ENCODE measurements at places on chromosomes 4 and X. TPM values are rescaled to one million over a fixed set of nuclear protein-coding genes. Genes with fewer than 3 reads are reported as not detected.
A peak's percentile ranks its signal among the peaks of the same experiment; 100 is the strongest.

DNA sequence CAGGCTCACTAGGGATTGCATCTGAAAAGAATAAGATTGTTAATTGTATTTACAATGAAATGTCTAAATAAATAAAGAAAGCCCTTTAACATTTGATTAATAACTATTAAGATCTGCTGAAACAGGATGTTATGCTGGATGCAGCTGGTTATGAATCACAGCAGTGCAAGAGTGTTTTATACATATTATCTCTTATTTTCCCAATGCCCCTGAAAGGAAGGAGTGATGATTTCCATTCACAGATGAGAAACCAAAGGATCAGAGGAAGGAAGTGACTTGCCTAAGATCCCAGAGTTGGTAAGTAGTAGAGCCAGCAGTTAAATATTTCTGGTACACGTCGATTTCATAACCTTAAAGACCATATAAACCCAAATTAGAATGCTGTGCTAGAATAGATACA lies 76.3 kb upstream of the ARHGAP36 start:
- DNase-seq, result no peak

DNA sequence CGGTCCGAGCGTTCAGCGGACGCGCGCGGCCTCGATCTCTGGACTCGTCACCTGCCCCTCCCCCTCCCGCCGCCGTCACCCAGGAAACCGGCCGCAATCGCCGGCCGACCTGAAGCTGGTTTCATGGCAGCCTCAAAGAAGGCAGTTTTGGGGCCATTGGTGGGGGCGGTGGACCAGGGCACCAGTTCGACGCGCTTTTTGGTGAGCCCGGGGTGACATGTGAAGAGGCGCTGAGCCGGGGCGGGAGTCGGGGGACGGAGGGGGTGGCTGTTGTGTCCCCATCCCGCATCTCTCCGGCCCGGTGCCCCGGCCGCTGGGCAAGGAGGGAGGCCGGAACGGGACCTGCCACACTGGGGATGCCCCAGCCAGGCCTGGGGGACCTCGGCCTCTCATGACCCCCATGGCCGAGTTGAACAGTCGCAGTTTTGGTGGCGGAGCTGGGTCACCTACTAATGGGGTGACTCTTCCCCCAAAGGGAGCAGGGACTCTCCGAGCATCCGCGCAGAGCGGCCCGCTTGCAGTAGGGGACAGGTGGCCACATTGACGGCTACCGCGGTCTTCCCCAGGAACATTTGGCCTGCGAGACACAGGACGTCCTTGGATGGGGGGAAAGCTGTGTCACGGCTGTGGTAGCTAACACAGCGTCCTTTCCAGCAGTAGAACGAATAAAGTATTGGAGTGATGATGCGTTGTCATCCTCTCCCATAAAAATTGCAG lies at the start of gene GK:
GK (plus strand) TSS at position 9 of the 717 bp plus-strand sequence; CDS start at position 124, 115 bp downstream.
- DNase-seq, result no peak

DNA sequence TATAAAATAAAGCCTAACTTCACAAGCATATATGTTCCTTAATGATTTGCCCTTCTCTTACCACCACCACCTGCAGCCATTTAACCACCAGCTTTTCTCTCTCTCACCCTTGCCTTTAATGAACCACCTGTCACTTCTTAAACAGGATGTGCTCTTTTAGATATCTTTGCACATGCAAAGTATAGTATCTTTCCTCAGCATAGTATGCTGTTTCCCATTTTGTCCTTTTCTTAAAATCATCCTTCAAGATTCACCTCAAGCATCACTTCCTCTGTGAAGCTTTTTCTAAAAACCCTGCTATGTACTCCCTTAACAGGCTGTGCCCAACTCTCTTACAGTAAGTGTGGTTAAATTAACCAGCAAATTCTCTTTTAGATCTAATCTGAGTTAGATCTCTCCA lies 8.2 kb upstream of the CNOT6L start:
- DNase-seq, result no peak

- no peak for DNase-seq
Observed at GRCh38 chrX:87376896-87377295, 140.7 kb upstream of the KLHL4 start.

GRCh38 chrX:103776546-103776945 lies at the start of gene PLP1:
Gene PLP1, plus strand, starts transcription at chrX:103776840. Its CDS starts 156 bp downstream, at chrX:103776996.
- DNase-seq, result no peak

GRCh38 chr4:111937368-111937767 lies 207.9 kb upstream of the FAM241A start:
- DNase-seq, result no peak

ADH1C gene
- not detected for total RNA-seq

- no peak for DNase-seq
Observed at GRCh38 chrX:115367951-115368350, 78.4 kb downstream of the LUZP4 start.

CXCL13 gene
- total RNA-seq, result not detected

CFP gene
- 1.9 TPM for total RNA-seq

RPL9 gene
- total RNA-seq, result 1,814 TPM

DNA sequence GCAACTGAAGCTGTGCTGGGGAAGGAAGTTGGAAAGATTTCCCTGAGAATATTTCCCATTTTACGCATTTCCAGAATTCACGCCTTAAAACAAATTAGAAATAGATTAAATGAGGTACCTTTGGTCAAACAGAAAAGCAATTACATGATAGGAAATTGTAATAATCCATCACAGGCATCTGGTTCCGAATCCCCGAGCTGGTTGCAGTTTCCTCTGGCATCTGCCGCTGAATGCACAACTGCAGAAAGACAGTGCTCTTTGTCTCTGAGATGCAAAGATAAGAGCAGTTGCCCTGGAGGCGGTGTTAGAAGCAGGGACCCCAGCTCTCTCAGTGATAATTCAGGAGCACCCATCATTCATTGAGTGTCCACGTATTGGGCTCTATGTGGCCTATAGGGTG lies 224.4 kb downstream of the LDB2 start:
- DNase-seq, result no peak

- DNase-seq, result peak; percentile 50
Observed at GRCh38 chrX:12999422-12999821, 24.5 kb downstream of the TMSB4X start.

TLR3 gene
- not detected for total RNA-seq

DNA sequence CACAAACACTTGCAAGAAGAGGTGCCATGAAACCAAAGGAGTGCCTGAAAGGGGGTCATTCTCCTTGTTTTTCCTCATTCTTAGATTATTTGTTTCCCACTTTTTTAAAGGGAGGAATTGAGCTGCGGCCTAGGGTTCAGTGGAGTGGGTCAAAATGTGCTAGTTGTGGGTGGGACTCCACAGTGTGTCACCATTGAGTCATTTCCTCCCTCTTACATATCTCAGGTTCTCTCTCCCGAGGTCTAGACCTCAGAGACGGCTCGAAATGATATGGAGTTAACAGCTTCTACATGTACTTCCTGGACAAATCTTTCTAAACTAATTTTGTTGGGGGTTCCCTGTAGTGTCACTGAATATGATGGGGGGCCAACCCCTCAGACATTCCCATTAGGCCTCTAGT lies 328.4 kb upstream of the SPANXN1 start:
- no peak for DNase-seq

DNA sequence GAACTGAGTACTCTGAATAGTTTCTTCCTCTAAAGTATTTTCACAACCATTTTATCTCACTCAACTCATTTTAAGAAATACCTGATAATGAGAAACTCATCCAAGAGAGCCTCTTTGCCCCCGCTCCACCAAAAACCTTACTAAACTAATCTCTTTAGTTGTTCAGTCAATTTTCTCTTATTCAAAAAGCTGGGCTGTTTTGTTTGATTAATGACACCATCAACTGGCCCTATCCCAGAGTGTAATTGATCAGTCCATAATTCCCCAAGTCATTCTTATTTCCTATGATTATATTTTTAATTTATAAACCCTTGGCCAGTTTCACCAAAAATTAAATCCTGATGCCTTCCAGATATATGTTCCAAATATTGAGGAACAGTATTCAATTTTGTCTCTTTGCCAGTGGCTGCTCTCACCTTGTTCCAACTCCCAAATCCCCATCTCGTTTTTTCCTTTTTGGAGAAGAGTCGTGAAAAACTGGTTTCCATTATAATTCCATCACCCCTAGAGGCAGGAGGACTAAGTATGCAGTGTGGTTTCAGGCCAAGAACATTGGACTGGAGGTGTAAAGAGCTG lies 10.4 kb downstream of the LIMCH1 start:
- no peak for DNase-seq

- no peak for DNase-seq
Observed at GRCh38 chr4:176444741-176445140, 125.0 kb downstream of the SPCS3 start.

- no peak for DNase-seq
Observed at GRCh38 chr4:2818351-2818939, 25.2 kb upstream of the ADD1 start.

GRCh38 chr4:120664851-120665250 lies 257.7 kb downstream of the PRDM5 start:
- no peak for DNase-seq

PDGFC gene
- total RNA-seq, result not detected

GRCh38 chrX:140709421-140709846 lies at the start of gene LINC00632:
Gene LINC00632, plus strand, starts transcription at chrX:140709759.
- no peak for DNase-seq

- no peak for DNase-seq
Observed at GRCh38 chr4:8585186-8585585, 5.0 kb downstream of the GPR78 start.

- DNase-seq, result no peak
Observed at GRCh38 chr4:126223784-126224407, 909.1 kb downstream of the FAT4 start.

DNA sequence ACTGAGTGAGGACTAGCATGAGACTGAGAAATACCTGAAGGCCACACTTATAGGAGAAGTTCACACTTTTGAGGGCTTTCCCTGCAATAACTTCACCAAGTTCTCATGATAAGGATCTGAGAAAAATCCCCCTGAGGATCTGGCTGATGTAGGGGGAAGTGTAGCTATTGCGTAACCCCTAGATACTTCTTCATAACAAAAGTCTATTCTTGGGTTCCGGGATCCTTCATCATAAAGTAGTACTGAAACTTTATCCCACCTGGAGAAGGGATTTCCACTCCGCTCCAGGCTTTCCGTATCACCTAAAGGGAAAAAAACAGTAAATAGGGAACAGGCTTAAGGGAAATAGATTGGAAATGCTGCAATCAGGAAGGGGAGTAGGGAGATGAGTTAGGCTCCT lies 13.3 kb downstream of the USP27X start:
- DNase-seq, result no peak

DNA sequence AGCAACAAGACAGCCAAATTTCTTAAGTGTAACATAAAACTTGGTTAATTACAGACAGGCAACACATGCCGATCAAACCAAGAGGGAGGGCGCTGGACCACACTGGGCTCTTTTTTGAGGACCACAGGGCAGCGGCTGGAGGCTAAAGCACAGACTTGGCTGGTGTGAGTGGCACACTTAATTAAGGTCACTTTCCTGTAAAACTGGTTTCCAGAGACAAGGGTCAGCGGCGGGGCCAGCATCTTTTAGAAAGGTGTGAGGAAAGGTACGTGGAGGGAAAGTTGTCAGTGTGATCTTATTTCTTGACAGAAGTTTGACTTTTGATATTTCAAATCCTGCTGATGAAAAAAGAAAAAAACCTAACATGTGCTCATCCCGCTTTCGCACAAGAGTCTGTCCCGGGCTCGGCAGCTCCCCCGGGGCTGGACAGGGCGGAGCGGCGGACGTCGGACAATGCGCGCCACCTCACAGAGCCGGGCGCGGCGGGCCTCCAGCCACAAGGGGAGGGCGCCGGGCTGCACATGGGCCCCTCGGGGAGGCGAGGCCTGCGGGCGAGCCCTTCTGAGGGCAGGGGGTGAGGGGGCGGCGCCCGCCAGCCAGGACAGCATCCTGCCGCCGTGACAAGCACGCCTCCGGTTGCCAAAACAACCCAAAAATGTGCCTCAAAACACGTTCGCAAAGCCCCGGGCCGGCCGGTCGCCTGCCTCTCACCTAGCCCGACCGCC lies 660 bp upstream of the HSPA4L start:
- DNase-seq, result peak; percentile 48

- no peak for DNase-seq
Observed at GRCh38 chrX:10126834-10127233, 29.9 kb upstream of the CLCN4 start.

CYLC1 gene
- not detected for total RNA-seq

DNA sequence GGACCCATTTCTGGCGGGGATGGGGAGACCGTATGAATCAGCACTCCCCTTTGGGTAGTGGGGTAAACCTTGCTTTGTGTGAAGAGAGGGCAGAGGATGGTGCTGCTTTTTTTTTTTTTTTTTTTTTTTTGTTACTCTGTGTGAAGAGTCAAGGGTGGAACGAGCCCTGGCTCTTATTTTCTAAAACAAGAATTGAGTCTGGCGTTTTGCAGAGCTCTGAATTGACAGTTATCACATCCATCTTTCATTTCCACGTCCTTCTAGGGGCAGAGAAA lies 1.2 kb downstream of the SLAIN2 start:
- no peak for DNase-seq

DNA sequence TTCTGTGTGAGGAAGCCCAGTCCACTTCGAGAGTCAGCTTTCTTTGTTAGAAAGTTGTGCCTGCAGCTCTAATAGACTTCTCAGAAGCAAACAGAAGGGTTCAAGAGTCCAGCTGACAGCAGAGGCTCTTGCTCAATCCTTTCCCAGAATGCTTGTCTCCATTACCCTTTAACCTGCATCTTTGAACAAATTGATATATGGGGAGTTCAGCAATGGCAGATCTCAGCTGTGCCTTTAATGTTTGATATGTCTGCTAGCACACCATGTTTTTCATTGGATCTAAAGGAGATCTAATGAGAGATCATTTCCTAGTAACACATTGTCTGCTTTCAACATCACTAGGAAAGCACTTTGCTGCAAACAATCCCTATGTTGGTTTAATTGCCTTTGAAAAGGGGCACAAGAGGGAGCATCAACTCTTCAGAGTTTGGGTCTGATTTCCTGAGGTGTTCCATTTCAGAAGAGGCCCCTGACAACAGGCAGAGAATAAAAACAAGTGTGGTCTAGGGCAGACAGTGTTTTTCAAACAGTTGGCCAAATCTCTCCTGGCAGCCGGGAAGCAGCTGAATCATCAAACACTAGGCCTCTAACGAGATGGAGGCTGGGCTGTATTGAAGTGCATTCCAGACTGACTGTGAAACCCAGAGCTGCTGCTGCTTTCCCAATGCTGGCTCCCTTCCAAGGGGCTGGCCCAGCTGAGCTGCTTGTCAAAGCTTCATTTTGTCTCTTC lies 55.5 kb downstream of the LUZP4 start:
- DNase-seq, result no peak

GRCh38 chrX:40383969-40384368 lies 196.8 kb upstream of the ATP6AP2 start:
- DNase-seq, result no peak

DNA sequence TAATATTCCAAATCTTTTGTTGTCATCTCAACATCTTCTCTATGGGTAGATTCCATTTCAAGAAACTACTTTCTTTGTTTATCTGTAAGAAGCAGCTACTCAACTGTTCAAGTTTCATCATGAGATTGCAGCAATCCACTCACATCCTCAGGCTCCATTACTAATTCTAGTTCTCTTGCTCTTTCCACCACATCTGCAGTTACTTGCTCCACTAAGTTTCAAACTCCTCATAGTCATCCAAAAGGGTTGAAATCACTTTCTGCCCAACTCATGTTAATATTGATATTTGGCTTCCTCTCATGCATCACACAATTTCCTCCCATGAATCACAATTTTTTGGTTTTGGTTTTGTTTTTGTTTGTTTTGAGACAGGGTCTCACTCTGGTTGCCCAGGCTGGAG lies 35.7 kb downstream of the ADH5 start:
- no peak for DNase-seq

MAGIX gene
- total RNA-seq, result 0.47 TPM

SHISA3 gene
- total RNA-seq, result 0.32 TPM

TCEAL5 gene
- not detected for total RNA-seq

- DNase-seq, result no peak
Observed at GRCh38 chr4:4385729-4386295, 1.1 kb upstream of the NSG1 start.

NSG1 gene
- 4.7 TPM for total RNA-seq

Data from activated naive CD8-positive, alpha-beta T cell treated with anti-CD3 and anti-CD28 coated beads for 36 hours (primary cell).